ENCODE measurements at places on chromosomes 3 and 15. TPM values are rescaled to one million over a fixed set of nuclear protein-coding genes. Genes with fewer than 3 reads are reported as not detected.

Gene CCDC191
- total RNA-seq, result 0.46 TPM

Gene UACA
- 0.33 TPM for total RNA-seq

Gene RASSF1
- 37.3 TPM for total RNA-seq

Gene H1-8
- not detected for total RNA-seq

Gene SAMMSON
- not detected for total RNA-seq

Gene ISLR
- total RNA-seq, result not detected

Gene CHCHD4
- 24.2 TPM for total RNA-seq

Gene CNTN3
- total RNA-seq, result not detected

Gene SLC12A1
- not detected for total RNA-seq

Gene AMT
- 0.81 TPM for total RNA-seq

DNA sequence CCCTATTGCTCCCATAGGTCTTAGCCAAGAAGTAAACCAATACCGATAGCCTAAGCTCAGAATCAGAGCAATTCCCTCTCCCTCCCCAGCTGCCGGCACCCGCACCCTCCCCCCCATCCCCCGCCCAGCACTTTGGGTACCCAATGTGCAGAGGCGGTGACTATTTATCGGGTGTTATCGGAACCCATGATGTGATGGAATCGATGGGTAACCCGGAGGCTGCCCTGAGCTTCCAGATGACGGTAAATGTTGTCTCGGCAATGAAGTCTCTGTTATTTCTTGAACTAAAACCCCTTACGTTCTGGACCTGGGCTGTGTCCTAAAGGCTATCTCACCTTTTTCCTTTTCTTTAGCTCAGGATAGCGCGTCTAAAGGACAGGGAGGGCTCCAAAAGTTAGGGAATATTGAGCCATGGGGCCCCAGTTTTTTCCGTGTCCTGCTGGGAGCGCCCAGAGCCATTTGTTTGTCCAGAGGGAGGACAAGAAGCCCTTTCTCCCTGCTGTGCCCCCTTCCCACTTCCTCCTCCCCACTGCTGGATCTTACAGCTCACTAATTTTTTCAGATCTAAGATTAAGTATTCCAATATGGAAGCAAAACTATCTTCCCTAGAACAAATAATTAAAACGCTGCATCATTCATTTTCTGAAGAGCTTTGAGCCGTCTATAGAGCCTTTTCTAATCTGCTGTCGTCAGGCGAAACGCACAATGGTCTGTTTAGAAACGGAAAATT lies 1.5 kb downstream of the SLITRK3 start:
- DNase-seq, result no peak

DNA sequence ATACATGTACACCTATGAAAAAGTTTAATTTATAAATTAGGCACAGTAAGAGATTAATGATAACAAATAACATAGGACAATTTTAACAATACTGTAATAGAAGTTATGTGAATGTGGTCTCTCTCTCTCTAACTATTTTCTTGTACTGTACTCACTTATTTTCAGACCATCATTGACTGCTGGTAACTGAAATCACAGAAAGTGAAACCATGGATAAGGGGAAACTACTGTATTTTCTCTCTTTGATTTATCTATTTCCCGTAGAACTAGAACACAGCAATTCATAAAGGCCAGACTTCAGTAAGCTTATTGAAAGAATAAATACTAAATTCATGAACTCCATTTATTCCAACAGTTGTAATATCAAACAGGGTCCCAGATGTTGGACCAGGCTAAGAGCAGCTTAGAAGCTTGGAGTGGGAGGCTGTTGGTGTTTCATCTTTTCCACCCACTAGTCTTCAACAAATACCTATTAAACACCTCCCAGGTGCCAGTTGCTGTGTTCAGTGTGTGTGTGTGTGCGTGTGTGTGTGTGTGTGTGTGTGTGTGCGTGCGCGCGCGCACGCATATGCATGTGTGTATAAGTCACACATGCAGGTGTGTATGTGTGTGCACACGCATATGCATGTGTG lies 235.4 kb downstream of the FOXP1 start:
- DNase-seq, result no peak

DNA sequence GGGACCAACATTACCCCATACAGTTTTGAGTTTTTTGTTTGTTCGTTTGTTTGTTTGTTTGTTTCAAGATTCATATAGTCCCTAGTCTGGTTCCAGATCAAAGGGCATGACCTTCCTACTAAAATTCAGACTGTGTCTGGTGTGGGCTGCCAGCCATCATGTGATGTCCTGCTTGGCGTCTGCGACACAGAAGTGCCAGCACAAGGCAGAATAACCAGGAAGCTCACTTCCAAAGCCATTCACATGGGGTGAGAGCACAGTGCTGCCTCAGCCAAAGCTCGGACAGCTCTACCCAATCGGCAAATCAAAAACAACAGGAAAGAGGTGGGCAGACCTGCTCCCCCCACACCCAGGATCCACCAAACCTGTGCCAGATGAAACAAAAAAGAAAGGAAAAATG lies 142.6 kb upstream of the THBS1 start:
- no peak for DNase-seq

DNA sequence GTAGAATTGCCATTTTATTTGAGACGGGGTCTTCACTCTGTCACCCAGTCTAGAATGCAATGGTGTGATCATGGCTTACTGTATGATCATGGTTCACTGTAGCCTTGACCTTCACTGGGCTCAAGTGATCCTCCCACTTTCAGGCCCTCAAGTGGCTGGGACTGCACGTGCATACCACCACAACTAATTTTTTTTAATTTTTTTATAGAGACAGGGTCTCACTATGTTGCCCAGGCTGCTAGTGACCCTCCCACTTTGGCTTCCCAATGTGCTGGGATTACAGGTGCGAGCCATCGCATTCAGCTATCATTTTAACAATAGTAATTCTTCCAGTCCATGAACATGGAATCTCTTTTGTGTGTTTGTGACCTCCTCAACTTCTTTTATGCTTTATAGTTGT lies 11.9 kb downstream of the EPM2AIP1 start:
- DNase-seq, result no peak

DNA sequence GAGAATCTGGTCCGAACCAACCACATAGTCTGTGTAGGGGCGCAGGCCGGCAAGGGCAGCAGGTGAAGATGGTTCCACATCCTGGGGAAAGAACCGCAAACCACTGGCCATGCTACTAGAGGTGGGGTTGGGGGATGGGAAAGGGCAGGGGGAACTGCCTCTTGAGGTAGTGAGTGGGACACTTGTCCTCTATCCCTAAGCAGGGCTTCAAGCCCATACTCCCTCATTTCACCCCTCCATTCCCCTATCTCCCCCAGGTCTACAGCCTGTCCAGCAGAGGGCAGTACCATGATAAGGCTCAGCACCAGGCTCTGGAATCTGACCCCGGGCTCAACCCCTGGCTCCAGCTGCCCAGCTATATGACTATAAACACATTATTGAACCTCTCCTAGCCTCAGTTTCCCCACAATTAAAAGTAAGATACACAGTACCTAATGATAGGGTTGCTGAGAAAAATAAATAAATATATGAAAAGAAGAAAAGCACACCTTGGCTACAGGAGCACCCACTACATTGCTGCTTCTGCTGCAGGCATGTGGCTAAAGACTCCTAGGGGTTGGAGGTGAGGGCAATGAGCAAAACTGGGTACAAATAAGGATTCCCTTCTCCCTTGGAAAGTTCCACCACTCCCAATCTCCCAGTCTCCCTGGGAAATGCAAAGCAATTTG lies 6.3 kb downstream of the GORASP1 start:
- peak; percentile 45 for DNase-seq

GRCh38 chr15:68500363-68501258 lies 68.6 kb upstream of the ITGA11 start:
- no peak for DNase-seq

DNA sequence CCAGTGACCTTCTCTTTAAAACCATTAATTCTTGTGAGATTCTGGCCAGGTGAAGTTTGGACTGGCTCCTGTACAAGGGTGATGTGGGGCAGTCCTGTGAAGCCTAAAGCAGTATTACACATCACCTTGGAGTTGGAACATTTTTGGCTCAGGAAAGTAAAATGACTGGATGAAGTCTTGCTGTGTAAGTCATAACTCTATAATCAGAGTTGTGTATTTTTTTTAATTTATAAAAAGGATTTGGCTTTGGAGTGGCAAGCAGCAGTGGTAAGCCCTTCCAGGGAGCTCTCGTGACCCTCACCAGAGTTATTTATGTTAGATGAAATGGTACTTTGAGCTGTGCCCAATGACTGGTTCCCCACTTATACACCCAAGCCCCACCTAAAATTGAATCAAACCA lies 331.2 kb upstream of the DCBLD2 start:
- DNase-seq, result no peak

GRCh38 chr15:78263351-78263781 lies 996 bp upstream of the DNAJA4 start:
- no peak for DNase-seq

DNA sequence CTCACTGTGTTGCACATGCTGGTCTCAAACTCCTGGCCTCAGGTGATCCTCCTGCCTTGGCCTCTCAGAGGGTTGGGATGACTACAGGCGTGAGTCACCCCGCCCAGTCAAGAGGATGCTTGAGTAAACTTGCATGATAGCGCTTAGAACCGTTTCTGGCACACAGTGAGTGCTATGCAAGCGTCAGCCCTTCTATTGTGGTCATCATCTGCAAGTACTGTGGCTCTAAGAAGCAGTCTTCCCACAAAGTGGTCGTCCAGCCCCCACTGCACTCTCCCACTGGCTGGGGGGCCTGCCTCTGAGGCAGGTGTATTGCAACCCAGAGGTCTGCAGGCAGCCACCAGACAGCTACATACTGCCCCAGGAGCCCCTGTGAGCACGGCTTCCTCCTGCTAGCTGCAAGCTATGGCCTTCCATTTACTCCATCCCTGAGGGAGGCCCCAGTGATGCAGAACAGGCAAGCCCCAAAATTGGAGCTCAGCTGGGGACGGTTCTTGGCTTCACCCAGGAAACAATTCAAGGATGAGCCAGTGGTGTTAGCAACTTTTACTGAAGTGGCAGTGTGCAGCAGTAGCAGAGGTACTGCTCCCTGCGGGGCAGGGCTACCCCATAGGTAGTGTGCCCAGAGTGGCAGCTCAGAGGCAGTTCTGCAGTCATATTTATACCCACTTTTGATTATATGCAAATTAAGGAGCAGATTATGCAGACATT lies 95.4 kb downstream of the LSM3 start:
- no peak for DNase-seq

DNA sequence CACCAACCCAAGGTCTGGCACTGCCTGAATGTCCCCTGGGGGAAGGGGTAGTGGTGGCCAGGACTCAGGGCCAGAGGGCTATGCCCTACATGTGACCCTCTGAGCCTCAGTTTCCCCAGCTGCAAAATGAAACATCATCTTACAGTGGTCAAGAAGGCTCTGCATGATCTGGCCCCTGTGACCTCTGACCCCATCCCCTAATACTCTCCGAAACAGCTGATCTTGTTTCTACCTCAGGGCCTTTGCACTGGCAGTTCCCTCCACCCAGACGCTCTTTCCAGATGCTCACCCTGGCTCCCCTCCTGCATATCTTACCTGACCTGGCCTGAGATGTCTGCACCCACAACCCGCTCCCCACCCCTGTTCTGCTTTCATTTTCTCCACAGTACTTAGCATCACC lies 21.8 kb downstream of the PLXND1 start:
- DNase-seq, result no peak

GRCh38 chr3:161175506-161175905 lies 45.6 kb upstream of the NMD3 start:
- no peak for DNase-seq

DNA sequence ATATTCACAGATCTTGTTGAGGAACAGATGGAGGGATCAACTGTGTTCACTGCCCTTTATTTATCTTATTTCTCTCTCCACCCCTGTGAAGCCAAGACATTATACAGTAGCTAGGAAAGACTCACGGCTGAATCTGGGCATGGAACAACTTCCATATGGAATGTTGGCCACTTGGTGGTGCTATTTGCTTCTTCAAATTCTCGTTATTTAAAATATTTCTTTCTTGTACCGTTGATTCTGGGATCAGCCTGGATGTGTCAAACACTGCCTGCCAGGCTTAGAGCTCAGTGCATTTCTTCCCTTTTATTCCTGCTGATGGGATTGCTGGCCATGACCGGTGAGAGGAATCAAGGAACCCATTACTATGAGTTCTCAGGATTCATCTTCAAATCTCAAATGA lies 17.5 kb upstream of the GASK1A start:
- peak; percentile 10 for DNase-seq

DNA sequence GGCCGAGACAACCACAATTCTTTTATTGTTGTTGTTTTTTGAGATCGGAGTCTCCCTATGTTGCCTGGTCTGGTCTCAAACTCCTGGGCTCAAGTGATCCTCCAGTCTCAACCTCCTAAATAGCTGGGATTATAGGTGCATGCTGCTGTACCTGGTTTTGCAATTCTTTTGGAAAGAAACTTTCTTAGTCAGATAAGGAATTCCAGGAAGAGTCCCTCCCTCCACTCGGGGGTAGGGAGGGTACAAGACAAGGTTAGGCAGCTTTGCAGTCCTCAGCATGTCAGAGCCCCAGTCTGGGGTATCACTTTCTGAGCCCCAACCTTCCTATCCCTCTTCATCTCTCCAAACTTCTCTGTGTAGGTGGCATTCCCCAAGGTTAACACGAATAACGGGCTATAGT lies 33.8 kb upstream of the FURIN start:
- no peak for DNase-seq

GRCh38 chr15:42279234-42279723 lies 6.0 kb upstream of the TMEM87A start:
- no peak for DNase-seq

- no peak for DNase-seq
Observed at GRCh38 chr3:100506355-100506754, 13.9 kb downstream of the TMEM45A start.

DNA sequence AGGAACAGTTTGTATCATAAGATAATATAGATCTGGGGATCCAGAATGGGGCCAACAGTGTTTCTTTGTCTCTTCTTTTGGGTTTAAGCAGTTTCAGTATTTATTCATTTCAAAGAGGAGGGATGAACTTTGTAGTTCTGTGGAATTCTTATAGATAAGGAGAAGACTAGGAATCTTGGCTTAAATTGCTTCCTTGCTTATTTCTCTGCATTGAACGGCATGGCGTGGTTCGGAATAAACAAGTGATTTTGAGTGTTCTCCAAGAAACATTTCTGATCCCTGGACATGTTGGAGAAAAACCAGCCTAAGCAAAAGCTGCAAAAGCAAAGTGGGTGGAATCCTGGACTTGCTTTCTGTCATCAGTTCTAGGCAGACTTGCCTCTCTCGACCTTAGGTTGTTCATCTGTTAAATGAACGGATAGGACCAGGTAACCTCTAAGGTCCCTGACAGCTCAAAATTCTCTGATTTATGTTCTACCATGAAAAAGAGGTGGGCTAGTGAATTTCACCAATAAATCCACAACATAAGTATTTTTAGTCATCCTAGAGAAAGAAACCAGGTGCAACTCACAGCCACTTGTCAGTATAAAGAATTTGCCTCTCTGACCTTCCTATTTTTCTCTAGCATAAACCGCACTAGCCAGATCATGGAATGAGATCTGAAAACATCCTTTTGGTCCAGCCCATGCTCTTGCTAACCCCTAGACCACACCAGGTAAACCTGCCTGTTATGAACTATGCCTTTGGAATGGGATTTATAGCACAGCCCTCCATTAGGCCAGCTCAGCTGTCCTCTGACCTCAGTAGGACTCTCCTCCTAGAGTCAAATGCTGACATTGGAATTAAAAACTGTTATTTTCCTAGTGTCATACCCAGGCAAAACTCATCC lies 78.8 kb downstream of the CLDN11 start:
- DNase-seq, result no peak

GRCh38 chr3:150083655-150084042 lies 113.0 kb upstream of the PFN2 start:
- no peak for DNase-seq
